ENCODE measurements at places on chromosomes 4 and X.

GRCh38 chr4:137656661-137657060 is 124.4 kb upstream of the PCDH18 start:
- no peak for DNase-seq

- no peak for DNase-seq
These were observed 165.1 kb downstream of the TSPAN5 start for GRCh38 chr4:98493296-98493695.

GRCh38 chr4:94639298-94639697 is 118.5 kb upstream of the BMPR1B start:
- DNase-seq = no peak

DNA sequence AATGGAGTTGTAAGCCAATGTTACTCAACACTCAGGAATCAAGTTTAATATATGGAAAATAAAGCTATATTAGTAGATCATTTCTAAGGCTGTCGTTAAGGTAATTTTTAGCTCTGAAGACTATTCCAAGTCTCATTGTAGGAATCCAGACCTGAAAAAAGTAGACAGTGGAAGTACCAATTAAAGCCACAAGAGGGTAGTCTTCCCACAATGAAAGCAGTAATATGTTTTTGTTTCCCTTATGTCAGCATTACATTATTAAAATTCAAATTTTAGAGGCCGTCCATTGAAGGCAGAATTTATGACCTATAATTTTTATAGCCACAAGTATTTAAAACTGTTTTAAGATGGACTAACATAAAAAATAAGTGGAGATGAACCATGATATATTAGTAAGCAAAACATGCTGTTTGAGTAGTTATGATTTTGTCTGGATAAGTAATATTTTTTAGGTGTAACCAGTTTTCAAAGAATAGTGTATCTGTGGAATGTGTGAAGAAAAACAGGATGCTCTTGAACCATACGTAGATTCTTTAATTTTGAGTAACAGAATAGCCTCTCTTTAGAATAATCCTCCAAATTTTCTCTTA is 372.6 kb upstream of the TECRL start:
- DNase-seq = peak; percentile 29

- DNase-seq = no peak
These were observed 781.1 kb downstream of the FSTL5 start for GRCh38 chr4:161382655-161383054.

GRCh38 chr4:41753942-41754341 is 5.4 kb upstream of the PHOX2B start:
- DNase-seq = no peak

DNA sequence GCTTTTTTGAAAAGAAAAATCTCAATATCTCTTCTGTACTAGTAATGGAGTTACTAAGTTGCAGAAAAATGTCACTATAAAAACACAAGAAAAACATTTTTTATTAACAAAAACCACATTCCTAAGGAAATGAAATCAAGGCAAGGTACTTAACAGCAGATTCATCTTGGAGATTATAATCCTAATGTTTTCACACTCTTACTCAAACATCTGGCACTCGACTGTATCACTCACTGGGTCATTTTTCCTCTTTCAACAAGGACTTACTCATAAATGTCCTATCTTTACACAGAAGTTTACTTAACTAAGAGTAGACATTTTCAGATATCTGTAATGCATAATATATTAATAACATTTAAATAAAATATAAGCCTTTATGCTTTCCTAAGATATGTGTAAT is 216.6 kb downstream of the NR3C2 start:
- no peak for DNase-seq

DNA sequence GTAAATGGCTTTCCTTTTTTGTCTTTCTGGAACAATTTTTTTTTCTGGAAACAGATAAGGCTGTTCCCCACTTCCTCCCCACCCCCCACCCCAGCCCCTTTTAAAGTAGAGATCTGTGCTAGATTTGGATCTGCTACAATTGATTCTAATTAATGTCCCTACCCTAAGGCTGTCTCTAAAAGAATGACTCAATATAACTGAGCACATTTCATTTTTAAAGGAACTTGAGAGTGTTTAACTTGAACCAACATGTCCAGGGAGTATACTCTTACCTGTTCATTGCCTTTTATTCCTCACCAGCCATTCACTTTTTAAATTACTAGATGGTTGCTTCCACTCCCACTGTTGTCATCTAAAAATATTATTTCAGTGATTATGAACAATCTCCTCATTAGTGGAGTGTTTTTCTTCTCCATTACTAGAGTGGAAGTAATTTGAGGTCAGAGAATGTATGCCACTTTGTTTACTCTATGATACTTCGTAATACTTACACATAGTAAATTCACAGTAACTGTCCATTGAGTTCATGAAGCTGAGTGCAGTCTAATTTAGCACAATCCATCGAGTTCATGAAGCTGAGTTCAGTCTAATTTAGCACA is 14.1 kb upstream of the CNOT6L start:
- no peak for DNase-seq

- no peak for DNase-seq
These were observed 25.5 kb upstream of the MAN2B2 start for GRCh38 chr4:6549445-6549844.

GRCh38 chr4:188434643-188435042 is 295.4 kb downstream of the TRIML1 start:
- DNase-seq = no peak

DNA sequence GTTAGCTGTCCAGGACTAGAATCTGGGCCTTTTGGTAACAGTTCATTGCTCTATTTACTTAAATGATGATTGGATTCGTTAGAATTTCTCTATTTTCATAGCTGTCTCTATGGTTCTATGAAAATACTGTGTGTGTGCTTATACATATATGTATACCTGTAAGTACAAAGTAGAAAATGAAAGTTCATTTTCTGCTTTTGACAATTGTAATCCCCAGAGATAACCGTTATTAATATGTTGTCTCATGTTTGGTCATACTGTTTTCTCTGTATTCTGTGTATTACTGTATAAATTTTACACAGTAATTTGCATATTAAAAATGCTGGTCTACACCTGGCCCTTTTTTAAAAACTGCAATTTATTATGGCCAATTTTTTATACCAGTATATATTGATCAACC is 55.4 kb downstream of the CLCN3 start:
- DNase-seq = no peak

- peak; percentile 21 for DNase-seq
These were observed 32.7 kb upstream of the AMBN start for GRCh38 chr4:70559211-70559830.

DNA sequence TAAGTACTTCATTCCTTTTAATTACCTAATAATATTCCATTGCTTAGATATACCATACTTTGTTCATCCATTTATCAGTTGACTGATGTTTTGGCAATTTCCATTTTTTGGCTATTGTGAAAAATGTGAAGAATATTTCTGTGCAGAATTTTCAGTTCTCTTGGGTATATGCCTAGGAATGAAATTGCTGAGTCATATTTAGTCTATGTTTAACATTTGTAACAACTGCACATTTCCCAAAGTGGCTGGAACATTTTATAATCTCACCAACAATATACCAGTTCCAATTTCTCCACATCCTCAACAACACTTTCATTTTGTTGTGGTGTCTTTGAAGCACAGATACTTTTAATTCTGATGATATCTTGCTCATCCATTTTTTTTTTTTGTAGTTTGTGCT is 215.5 kb downstream of the PDGFC start:
- no peak for DNase-seq

GRCh38 chr4:37994569-37994968 is 34.4 kb downstream of the PTTG2 start:
- no peak for DNase-seq

GRCh38 chrX:8868070-8868773 is 67.0 kb upstream of the FAM9A start:
- DNase-seq = no peak

DNA sequence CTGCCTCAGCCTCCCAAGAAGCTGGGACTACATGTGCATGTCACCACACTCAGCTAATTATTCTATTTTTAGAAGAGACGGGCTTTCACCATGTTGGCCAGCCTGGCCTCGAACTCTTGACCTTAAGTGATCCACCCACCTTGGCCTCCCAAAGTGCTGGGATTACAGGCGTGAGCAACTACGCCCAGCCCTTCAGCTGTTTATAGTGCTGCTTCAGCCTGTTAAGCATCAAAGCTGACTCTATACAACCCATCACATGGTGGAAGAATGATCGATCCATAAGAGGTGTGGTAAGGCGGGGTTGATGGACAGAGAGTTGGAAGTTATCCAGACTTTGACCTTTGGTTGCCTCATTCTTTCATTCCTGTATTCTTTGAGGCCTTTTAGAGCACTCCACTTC is 56.2 kb upstream of the RAPGEF2 start:
- peak; percentile 41 for DNase-seq

- DNase-seq = no peak
These were observed 1634.3 kb upstream of the ADGRL3 start for GRCh38 chr4:59565836-59566235.

GRCh38 chrX:5180135-5180741 is 1048.4 kb downstream of the NLGN4X start:
- DNase-seq = no peak

GRCh38 chr4:1198098-1198844 is 25.9 kb upstream of the SPON2 start:
- no peak for DNase-seq

- DNase-seq = no peak
These were observed 55.2 kb downstream of the CLNK start for GRCh38 chr4:10629394-10629793.

DNA sequence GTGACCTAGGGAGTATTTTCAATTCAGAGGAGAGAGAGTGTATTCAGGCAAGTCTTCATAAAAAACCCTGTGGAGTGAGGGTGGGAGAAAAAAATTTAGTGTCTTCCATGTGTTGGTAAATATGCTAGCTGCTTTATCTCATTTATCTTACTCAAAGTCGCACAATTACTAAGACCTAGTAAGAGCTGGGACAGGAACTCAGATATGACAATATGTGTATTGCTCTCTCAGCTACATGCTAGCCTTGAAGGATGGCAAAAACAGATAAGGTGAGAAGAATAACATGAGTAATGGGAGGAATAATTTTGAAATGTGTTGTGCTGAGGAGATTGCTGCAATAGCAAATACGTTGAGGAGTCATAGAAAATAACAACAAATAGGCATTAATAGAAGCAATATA is 458.6 kb downstream of the SH2D1A start:
- DNase-seq = no peak

- DNase-seq = no peak
These were observed 948.9 kb downstream of the PCDH19 start for GRCh38 chrX:99461223-99461622.

- DNase-seq = no peak
These were observed 117.4 kb downstream of the MGST2 start for GRCh38 chr4:139782926-139783522.

Data from erythroblast (primary cell).